ENCODE measurements at places on chromosomes 2 and 18. TPM values are rescaled to one million over a fixed set of nuclear protein-coding genes. Genes with fewer than 3 reads are reported as not detected.

- no peak overlapping the region for H3K27ac ChIP-seq
- H3K4me3 ChIP-seq: no peak overlapping the region
- H3K4me1 ChIP-seq: no peaks in the 10 kb centered on the region
- no peaks in the 10 kb centered on the region for H3K36me3 ChIP-seq
These were observed 60.8 kb upstream of the DYNAP start for GRCh38 chr18:54530285-54530684.

GRCh38 chr2:206463685-206464084 is 20.4 kb downstream of the ADAM23 start:
- no peak for DNase-seq
- no peak overlapping the region for H3K27ac ChIP-seq
- H3K4me1 ChIP-seq: no peaks in the 10 kb centered on the region
- no peaks in the 10 kb centered on the region for H3K36me3 ChIP-seq
- H3K4me3 ChIP-seq: no peak overlapping the region

GRCh38 chr2:159297042-159297707 is 10.7 kb upstream of the WDSUB1 start:
- no peak overlapping the region for H3K4me3 ChIP-seq
- DNase-seq: no peak
- H3K27me3 ChIP-seq: no peaks in the 10 kb centered on the region
- no peak overlapping the region for H3K27ac ChIP-seq
- no peaks in the 10 kb centered on the region for H3K36me3 ChIP-seq

- H3K4me1 ChIP-seq: peaks cover 6% of the 10 kb centered on the region
- peak overlapping the region; percentile 65 for H3K4me3 ChIP-seq
- no peaks in the 10 kb centered on the region for H3K36me3 ChIP-seq
- no peak for DNase-seq
- no peaks in the 10 kb centered on the region for H3K27me3 ChIP-seq
These were observed 38.5 kb downstream of the MTERF4 start for GRCh38 chr2:241063587-241063986.

DNA sequence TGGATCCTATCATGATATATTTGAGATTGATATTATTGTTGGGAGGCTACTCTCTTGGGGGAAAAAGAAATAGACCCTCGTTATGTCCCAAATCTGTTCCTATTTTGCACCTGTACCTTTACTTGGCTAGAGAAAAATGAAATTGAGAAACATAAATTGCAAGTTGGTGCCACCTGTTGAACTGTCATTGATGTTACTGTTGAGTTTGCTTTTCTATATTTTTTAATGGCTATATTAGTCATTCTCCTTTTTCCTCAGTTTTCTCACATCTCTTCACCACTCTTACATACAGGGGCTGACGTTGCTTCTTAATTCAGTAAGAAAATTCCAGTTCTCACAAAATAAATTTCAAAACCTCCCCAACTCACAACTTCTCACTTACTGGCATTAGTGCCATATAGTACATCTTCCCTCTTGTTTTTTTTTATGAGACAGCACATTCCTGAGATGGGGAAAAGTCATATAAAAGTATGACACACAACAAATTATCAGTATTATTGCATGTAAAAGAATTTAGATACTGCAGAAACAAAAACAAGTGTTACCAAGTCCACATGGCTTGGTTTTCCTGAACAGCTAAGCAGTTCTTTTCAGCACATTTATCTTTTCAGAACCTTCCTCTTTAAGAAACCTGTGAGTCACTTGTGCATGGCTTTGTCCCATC is 348.3 kb upstream of the DSEL start:
- no peaks in the 10 kb centered on the region for H3K36me3 ChIP-seq
- H3K4me1 ChIP-seq: no peaks in the 10 kb centered on the region
- no peak overlapping the region for H3K4me3 ChIP-seq
- DNase-seq: no peak

GRCh38 chr18:7363338-7363737 is 132.4 kb downstream of the LRRC30 start:
- no peaks in the 10 kb centered on the region for H3K4me1 ChIP-seq
- H3K27ac ChIP-seq: no peak overlapping the region
- H3K4me3 ChIP-seq: no peak overlapping the region
- H3K36me3 ChIP-seq: no peaks in the 10 kb centered on the region

DNA sequence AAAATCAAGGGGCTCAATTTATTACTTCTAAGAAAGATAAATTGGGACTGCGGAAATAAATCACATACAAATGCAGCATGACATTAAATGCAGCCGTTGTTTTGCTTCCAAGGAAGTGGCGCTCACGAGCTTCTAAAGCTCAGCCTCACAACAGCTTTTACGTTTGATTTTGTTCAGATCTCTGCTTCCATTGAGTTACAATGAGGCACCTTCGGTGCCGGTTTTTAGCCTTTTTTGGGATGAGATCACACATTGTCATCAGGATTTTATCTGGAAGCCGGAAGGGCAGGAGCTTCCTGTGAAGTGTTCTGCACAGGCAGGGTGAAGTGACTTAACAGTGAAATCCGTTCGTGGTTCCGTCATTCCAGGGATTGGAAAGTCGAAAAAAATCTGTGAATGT is 209.8 kb downstream of the DCDC2C start:
- no peak overlapping the region for H3K27ac ChIP-seq
- DNase-seq: no peak
- no peaks in the 10 kb centered on the region for H3K4me1 ChIP-seq
- H3K36me3 ChIP-seq: no peaks in the 10 kb centered on the region

GRCh38 chr2:152632736-152633135 is 84.5 kb downstream of the PRPF40A start:
- H3K36me3 ChIP-seq: no peaks in the 10 kb centered on the region
- no peak for DNase-seq
- no peaks in the 10 kb centered on the region for H3K4me1 ChIP-seq

DNA sequence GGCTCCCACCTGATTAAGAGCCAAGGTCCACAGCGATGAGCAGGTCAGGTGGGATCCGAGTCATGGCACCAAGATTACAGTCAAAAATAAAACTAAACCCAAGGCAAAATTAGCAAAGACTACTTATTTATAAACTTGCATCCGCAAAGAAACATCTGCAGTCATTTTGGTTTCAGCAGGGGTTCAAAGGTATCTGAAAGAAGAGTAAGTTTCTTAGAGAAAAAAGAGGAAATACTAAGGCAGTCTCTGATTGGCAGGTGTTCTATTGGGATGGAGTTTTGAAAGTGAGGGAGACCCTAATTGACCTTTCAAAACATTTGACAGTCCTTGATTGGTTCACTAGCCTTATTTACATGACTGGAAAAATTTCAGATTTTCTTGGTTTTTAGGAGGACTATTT is 11.0 kb upstream of the PLB1 start:
- H3K27me3 ChIP-seq: no peaks in the 10 kb centered on the region
- DNase-seq: no peak

SETBP1 gene
- total RNA-seq: 3.9 TPM

SERPINB5 gene
- total RNA-seq: not detected

RANBP2 gene
- total RNA-seq: 78.5 TPM

FSHR gene
- total RNA-seq: not detected

C2orf76 gene
- 12.3 TPM for total RNA-seq
